ENCODE measurements at places on chromosomes 7 and 10.

GRCh38 chr10:133100706-133101415 is 13.1 kb downstream of the ADGRA1 start:
- no peak for DNase-seq

DNA sequence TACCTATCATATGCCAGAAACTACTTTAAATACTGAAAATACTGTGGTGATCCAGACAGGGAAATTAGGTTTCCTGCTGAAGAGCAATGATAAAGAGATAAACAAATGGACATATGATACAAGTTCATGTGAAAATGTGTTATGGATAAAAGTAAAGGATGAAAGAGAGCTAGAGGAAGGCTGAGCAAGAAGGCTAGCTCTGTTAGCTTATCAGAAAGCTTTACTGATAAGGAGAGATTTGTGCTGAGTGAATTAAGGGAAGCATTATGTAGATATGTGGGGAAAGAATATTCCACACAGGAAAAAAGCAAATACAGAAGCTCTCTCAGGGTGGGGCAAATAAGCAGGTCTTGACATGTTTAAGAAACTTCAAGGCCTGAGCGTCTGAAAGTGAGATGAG is 308.4 kb downstream of the HDAC9 start:
- no peak for DNase-seq

DNA sequence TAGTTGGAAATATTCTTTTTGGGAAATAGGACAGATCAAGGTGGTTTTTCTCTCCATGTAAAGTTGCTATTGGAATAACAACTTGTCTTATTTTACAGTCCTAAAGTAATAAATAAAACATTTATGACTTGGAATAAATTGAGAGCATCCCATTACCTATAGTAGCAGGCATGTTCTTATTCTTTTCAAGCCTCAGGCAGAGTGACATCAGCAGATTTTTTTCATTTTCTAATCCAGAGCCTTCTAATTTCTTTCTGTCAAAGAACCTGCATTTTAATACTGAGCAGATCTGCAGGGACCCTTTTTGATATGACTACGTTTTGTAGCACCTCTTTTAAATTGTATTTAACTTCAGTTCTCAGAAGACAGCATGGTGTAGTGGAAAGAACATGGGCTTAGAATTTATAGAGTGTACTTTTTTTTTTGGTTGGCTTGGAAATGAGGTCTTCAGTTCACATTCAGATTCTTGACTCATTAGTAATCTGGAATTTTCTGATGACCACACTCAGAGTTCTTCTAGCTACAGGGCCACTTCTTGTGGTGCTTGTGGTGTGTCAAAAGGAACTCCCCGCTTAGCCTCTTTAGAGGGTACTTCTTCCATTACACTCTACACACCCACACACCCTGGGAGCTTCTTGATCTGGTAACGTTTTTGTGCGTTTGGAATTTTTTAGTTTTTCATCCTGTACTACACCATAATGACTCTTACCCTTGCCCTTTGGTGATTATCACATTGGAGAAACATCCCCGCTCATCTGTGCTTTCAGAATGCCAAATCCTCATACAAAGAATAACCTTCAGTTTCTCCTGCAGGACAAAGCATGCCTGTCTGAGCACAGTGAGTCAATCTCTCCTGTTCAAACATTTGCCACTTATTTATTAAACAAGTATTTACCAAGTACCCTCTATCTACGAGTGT is 34.6 kb downstream of the AGK start:
- DNase-seq: no peak

- no peak for DNase-seq
Observed at GRCh38 chr7:36085096-36085495, 68.0 kb upstream of the EEPD1 start.

DNA sequence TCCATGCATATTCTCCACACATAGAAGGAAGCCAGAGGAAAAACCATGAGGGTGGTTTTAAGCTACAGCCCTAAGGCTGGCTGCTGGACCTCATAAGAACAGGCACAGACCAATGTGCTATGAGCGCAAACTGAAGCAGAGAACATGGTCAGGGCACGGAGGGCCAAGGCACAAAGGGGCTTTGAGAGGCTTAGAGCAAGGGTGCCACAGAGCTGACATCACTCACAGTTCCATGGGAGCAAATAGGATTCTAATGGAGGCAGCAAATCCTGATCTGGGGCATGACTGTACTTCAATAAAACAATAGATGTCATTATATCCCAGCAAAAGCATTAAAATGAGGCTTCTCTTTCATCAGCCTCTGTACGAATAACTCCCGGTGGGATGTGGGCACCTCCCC is 162.4 kb downstream of the COBL start:
- DNase-seq: no peak

DNA sequence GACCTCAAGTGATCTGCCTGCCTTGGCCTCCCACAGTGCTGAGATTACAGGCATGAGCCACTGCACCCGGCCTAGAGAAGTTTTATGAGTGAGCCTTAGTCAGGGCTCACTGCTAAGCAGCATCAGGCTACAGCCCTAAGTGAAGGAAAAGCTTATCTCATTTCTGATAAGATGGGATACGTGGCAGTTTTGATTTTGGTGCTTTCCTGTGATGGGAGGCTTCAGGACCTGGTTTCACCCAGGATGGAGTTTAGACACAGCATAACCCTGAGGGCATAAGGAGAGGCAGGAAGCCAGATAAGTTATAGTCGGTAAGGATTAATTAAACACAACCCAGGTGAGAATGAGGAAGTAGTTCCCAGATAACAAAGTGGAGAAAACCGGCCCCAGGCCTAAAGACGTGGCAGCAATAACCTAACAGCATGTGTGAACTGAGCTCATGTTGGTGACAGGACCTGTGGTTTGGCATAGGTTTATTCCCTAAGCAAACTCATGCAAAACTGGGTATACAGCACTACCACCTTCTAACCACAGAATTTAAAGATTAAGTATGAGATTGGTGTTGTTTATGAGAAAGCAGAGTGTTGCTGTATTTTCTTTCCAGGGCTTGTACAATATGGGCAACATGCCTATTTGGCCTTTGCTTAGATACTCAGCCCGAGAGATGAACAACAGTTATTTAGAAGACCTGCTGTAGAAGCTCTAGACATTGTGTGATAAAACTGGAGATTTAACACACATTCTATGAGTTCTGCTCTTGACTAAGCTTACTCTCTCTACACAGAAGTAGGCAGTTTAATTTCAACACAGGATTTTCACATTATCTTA is 119.4 kb downstream of the COL28A1 start:
- DNase-seq: no peak

GRCh38 chr10:28328346-28328745 is 25.5 kb upstream of the MPP7 start:
- DNase-seq: no peak

DNA sequence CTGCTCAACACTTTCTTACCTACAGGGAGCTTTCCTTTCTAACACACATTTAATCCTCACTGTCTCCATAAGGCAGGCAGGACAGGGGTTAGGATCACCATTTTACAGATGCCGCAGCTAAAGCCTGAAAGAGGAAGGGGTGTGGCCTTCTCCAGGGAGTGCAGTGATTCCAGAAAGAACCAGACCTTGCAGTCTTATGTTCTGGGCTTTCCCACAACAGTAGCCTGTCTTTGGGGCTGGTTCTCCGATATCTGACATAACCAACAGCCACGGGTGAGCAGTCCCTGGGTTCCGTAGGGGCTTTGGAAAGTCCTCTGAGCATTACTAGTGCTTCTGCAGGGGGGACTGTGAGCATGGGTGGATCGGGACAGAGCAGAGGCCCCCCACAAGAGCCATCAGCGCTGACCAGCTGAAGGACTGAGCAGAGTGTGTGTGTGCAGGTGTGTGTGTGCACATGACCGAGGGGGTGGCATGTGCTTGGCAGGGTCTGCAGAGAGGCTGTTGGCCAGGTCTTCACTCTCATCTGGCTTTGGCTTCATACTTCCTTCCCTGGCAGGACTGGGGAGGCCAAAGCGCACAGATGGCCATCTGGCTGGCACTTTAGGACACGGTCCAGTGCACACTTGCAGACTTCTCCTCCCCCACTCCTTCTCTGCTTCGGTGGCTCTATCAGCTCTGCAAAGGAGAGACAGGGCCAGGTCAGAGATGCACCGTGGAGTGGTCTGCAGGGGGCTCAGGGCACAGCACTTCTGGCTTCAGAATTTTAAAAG is 400.3 kb downstream of the RPS24 start:
- DNase-seq: no peak

- DNase-seq: no peak
Observed at GRCh38 chr10:6236349-6237198, 33.8 kb downstream of the PFKFB3 start.

DNA sequence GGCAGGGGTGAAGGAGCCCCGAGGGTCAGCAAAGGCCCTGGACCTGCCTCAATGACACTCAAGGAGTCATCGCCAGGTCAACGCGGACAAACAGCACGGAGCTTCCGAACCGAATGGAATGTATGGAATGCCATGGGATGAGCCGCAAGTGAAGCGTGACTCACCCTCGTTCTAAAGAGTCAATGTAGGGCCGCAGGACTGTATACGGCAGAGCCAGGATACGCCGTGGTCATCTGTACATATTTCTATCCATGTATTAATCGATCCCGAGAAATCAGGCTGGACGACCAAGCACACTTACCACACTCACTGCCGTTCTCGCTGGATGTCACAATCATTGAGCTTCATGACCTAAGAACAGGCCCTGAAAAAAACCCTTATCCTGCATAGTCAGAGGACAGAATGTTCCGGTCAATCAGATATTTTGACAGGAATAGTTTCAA is 4.3 kb downstream of the SNX8 start:
- DNase-seq: no peak

- DNase-seq: no peak
Observed at GRCh38 chr10:132532749-132533560, 4.6 kb upstream of the INPP5A start.

GRCh38 chr10:123930340-123931001 is 38.9 kb upstream of the CPXM2 start:
- DNase-seq: no peak

DNA sequence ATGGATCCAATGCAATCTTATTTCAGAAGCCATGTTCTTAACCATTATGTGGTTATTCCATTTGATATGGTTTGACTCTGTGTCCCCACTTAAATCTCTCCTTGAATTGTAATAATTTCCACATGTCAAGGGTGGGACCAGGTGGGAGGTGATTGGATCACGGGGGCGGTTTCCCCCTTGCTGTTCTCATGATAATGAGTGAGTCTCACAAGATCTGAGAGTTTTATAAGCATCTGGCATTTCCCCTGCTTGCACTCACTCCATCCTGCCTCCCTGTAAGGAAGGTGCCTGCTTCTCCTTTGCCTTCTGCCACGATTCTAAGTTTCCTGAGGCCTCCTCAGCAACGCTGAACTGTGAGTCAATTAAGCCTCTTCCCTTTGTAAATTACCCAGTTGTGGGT is 32.0 kb upstream of the TSPAN13 start:
- no peak for DNase-seq
